ENCODE measurements at places on chromosomes 12 and 14.
A peak's percentile ranks its signal among the peaks of the same experiment; 100 is the strongest.

DNA sequence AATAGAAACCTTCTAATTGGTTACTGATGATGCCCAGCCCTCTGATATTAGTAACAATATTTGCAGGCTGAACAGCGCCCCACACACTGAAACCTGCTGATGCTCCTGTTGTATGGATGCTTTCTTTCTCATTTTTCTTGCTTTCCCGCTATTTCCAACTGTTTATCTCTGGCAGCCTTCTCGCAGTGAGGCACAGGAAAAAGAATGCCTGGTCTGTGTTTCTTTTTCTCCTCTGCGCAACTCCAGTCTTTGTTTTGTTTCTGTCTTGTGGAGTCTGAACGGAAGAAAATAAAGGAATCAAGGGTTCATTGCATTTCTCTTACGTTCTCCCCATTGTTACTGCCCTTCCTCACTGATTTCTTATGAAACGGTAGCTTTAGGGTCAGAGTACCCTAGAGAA is 451.2 kb downstream of the EGLN3 start:
- DNase-seq = no peak

DNA sequence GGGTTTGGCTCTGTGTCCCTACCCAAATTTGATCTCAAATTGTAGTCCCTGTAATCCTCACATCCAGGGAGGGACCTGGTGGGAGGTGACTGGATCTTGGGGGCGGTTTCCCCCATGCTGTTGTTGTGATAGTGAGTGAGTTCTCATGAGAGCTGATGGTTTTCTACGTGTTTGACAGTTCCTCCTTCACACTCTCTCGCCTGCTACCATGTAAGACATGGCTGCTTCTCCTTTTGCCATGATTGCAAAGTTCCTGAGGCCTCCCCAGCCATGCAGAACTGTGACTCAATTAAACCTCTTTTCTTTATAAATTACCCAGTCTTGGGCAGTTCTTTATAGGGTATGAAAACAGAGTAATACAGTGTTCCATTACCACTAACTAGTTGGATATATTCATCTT is 10.3 kb upstream of the LRRC23 start:
- DNase-seq = no peak

GRCh38 chr12:69476276-69477017 is 6.3 kb downstream of the FRS2 start:
- peak; percentile 17 for DNase-seq

- DNase-seq = peak; percentile 48
These were observed 179.9 kb downstream of the PTPN11 start for GRCh38 chr12:112598626-112599025.

- no peak for DNase-seq
These were observed 57.8 kb downstream of the GALNT16 start for GRCh38 chr14:69317780-69318179.

- DNase-seq = no peak
These were observed 113.4 kb upstream of the RESF1 start for GRCh38 chr12:31845613-31846322.
